ENCODE measurements at places on chromosomes 4 and X. TPM values are rescaled to one million over a fixed set of nuclear protein-coding genes. Genes with fewer than 3 reads are reported as not detected.
A peak's percentile ranks its signal among the peaks of the same experiment; 100 is the strongest.

- DNase-seq = no peak
These were observed 21.0 kb upstream of the JAKMIP1 start for GRCh38 chr4:6221301-6221850.

DNA sequence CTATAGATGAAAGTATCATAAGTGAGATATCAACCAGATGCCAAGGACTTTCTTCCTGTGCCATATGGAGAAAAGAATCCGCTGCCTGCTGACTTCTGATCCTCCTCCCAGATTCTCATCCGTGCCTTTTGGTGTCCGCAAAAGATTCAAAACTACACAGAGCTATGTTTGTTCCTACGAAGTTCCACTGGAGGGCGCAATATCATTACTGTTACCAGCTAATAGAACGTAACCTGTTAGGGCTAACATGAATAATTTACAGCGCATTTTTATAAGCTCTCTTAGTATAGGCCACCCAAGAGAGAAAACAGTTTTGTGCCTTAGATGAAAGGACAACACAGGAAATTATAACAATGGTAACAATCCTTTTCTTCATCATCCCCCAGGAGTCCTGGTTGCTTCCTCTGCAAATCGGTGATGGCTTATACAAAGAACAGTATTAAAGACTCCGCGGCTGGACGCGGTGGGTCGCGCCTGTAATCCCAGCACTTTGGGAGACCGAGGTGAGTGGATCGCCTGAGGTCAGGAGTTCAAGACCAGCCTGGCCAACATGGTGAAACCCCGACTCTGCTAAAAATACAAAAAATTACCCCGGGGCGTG is 22.8 kb upstream of the CENPVL3 start:
- peak; percentile 19 for DNase-seq

GRCh38 chr4:12446256-12446655 is 1017.6 kb upstream of the HS3ST1 start:
- DNase-seq = no peak

DNA sequence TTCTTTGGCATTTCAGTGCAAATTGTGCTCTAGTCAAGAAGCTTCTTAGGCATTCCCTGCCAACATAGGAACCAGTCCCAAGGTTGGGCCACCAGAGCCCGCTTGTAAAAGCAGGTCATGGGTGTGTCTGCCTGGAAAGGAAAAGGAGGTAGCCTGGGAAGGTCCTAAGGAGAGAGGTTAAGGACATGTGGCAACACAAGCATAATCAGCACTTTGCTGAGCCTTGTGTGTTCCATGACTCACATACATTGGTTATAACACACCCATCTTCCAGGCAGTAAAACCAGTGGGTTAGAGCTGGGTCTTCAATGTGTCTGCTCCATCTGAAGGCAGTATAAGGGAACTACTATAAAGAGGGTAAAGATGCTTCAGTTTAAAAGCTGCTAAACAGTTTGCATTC is 165.0 kb downstream of the FHIP1A start:
- DNase-seq = peak; percentile 82

- no peak for DNase-seq
These were observed 18.8 kb upstream of the GTPBP6 start for GRCh38 chrX:337331-337831.

The EPGN gene
- total RNA-seq = 283 TPM

The PASD1 gene
- not detected for total RNA-seq
